ENCODE measurements at places on chromosomes 7 and 10. TPM values are rescaled to one million over a fixed set of nuclear protein-coding genes. Genes with fewer than 3 reads are reported as not detected.

- no peak for DNase-seq
Observed at GRCh38 chr7:38950309-38950708, 27.4 kb upstream of the POU6F2 start.

DNA sequence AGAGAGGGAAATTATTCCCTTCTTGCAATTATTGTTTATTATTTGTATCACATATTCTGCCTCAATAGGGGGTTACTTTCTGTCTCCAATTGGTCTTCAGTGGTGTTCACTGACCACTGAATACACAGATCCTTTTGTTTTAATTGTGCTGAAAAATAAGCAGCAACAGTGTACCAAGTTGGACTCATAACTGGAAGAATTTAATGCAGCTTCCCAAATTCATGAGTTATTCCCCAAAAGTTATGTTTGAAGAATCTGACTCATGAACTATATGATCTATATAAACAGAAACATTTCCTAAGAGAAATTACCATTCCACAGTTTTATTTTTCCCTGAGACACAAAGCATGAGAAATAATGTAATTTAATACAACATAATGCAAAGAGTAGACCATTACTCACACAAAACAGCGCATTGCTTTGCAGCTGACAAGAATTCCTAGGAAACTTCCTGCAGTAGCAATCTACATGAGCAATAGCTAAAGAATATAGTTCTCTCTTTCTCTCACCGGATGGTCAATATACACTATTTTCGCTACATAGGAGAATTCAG lies 479.2 kb downstream of the HTR7 start:
- no peak for DNase-seq

DNA sequence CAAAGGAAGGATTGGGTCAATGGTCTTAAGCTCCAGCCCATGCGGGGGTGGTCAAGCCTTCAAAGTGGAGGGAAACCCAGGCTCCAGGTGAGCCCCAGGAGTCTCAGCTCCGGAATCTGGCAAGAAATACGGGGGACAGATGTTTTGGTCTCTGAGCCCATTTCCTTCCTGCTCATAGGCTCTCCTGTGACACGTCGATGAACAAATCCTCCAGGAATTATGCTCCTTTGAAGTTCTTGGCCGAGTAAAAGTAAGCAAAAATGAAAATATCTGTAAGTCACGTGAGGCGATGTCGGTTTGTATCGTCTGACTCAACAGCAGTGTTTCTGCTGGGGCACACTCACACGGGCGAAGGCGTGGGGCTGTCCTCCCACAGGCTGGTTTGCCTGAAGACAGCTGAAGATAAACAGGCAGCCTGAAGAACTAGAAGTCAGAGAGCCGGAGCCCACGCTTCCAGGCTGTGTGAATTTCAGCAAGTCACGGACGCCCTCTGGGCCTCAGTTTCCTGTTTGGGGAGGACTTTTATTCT lies 52.6 kb upstream of the SMNDC1 start:
- no peak for DNase-seq

DNA sequence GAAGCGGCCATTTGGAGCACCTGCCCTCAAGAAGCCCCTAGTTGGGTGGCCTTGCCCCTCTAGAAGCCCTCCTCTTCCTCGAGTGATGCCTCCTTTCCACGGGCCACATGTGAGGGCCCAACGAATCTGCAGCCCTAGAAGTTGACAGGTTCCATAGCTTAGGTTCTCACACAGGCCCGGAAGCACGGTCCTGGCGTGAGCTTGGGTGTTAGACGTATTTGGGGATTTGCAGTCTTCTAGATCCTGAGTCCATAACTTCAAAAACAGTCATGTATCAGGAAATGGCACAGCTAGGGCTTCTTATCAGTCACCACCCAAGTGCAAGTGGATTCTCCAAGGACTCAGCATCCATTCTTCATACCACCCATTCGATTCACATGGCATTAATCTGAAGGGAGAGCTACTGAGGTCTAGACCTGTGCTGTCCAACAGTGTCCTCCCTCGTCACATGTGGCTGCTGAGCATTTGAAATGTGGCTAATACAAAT lies 477 bp upstream of the FBXW4 start:
- no peak for DNase-seq

DNA sequence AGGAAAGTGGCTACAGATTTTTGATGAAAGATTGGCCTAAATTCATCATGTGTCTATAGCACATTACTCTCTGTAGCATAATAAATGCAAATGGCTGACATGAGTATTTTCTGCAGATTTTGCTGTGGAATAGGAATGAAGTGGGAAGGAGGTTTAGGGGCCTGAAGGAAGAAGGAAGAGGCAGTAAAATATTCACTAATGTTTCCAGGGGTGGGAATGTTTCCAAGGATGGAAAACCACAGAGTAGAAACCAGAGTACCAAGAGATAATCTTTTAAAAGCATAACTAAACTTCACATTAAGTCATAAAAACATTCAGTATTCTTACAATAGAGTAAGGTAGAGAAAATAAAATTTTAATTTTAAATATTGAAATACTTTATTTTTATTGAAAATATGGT lies 267.8 kb downstream of the BICC1 start:
- no peak for DNase-seq

- DNase-seq, result no peak
Observed at GRCh38 chr10:29245476-29245875, 43.4 kb upstream of the LYZL1 start.

DNA sequence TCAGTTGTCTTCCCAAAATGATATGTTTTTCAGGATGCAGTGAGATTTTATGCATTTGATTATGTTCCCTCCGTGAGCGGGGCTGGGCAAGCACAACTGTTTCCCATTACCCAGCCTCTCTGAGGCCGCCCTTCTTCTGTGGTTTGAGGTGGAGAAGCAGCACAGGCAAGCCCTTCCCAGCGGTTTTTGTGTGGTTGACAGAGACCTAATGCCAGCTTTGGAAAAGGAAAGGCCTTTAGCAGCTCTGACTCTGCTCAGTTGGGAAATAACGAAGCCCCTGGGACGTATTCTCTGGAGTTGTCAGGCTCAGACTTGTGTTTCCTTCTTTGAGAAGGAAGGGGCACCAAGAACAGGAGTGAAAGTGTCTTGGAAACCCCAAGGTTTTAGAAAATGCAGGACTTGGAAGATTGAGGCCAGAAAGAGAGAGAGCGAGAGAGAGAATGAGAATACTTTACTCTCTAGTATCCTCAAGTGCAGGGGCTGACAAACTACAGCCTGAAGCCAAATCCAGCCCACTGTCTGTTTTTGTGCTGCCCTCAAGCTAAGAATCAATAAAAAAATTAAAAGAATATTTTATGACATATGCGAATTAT lies 20.6 kb upstream of the PDCD4 start:
- DNase-seq, result no peak

DNA sequence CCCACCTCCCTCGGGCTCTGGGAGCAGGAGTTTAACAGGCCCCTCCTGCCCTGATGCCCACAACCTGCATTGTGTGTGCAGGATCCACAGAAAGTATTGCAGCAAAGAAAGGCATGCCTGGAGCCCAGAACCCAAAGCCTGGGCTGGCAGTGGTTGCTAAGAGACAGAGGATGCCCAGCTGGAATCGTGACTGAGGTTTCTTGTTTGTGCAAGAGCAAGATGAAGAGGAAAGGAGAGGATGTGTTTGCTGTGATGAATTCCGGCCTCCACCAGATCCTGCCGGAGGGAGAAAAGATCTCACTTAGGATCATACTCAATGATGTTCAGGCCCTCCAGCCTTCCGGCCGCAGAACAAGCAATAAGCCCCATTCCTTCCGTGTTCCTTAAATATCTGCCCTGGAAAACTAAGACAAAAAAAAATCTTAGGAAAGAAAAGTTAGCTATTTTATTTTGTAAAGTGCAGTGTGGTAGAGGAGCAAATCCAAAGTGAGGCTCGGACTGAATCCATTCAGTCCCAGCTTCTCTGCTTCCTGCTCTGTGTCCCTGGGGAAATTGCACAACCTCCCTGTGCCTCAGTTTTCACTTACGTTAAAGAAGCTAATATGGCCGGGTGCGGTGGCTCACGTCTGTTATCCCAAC lies 57.1 kb downstream of the SLIT1 start:
- no peak for DNase-seq

DNA sequence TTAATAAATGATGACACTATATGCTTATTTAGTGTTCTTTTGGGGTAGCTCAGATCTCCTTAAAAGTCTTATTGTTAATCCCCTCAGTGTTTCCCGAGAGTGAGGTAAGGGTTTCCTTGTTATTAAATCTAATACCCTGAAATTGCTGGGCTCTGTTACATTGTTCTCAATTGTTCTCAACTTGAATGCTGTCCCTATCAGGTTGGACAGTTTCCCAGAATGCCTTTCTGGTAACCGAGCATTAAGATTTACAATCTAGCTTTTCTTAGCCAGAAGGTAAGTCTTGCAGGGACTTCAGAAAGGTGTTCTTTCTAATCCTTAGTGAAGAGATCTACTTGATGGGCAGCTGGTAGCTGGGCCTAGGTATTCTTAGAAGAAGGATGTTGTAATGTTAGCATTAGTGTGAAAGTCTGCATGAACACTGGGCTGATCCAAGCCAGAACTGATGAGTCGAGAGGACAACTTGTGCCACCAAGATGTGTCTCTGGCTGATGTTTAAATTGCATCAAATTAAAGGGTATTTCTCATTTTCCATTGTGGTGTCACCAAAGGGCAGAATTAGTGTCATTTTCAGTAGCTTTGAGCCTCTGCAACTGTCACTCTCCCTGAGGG lies 89.9 kb downstream of the SND1 start:
- DNase-seq, result no peak

- no peak for DNase-seq
Observed at GRCh38 chr10:132403511-132404168, 6.6 kb downstream of the PWWP2B start.

- no peak for DNase-seq
Observed at GRCh38 chr7:149766135-149766675, 7.2 kb downstream of the ZNF467 start.

DNA sequence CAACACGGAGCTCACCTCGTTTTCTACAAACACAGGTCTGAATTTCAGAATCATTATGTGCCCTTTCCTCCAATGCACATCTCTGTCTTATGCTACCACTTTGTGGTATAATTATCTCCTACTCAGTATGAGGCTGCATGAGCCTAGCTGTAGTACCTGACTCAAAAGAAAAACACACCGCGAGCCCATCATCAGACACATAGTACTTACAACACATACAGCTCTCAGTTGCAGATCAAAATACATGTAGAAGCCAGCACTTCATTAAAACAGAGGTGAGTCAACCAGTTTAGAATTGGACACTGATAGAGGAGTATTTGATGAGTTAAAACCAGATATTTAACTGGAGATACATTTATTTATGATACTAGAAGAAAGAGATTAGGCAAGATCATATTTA lies 1.4 kb upstream of the RTKN2 start:
- no peak for DNase-seq

DNA sequence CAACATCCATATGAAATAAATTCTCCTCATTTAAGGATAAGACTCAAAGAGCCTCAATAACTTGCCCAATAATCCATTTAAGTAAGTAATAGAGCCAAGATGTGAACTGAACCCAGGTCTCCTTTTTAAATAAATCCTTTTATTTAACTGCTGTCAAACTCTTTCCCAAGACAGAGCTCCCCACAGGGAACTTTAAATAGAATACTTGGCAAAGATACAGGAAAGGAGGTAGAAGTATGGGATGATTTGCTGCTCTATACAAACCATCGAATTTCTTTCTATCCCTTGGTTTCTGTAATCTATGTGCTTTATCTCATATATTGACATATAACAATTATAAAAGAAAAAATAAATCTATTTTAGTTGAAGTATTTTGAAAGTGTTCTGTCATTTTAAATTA lies 295.9 kb downstream of the CSTF2T start:
- DNase-seq, result no peak

Gene NSUN5
- 11.7 TPM for polyA plus RNA-seq

Gene STRIP2
- 5.3 TPM for polyA plus RNA-seq
